ENCODE measurements at places on chromosomes 2 and 18.

GRCh38 chr2:19256121-19256601 lies 102.3 kb downstream of the OSR1 start:
- peak; percentile 21 for DNase-seq

DNA sequence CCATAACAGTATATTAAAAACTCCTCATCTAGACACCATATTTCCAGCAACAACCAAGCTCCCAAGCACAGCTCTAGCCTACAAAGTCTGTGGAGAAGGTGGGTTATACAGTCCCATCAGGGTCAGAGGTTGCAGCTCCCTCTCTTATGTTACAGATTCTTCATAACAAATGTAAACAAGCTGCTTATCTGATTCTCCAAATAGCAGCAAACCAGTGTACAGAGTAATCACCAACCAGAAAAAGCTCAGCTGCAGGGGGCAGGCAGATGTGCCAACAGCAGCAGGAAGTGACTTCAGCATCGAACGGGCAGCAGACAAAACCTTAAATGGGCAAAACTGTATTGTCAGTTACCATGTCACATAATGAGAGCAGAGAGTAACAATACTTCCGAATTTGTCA lies 52.9 kb upstream of the NABP1 start:
- no peak for DNase-seq

GRCh38 chr2:34719206-34719605 lies 1120.1 kb upstream of the FAM98A start:
- DNase-seq: no peak

DNA sequence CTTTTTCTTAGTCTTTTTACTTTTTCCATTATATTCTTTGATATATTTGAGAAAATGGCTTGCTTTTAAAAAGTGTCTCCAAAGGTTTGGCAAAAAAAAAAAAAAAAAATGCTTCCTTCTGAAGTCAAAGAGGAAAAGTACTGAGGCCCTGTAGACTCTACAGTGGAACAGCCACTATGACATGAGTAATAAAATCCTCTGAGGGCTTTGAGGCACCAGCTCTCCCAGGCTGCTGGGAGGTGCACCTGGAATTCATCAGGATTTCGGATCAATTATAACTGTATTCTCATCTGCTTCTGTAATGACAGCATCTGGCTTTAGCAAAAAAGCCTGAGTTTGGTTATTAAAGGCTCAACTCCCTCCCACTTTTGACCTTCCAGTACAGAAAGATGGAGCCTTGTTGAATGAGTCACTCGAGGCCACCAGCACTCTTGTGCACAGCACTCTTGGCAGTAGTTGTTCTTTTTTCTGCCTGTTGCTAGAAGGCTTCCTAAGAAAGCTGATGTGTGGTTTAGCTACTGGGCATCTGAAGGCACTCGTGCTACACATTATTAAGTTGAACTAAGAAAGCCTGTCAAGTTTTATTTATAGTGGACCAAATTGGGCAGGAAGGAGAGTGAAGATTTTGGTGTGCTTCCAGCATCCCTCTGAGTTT lies 131.3 kb downstream of the PRPF40A start:
- peak; percentile 94 for DNase-seq

- no peak for DNase-seq
These were observed 96.5 kb upstream of the BOD1L2 start for GRCh38 chr18:57050310-57050949.
